ENCODE measurements at places on chromosomes 1 and 21.

DNA sequence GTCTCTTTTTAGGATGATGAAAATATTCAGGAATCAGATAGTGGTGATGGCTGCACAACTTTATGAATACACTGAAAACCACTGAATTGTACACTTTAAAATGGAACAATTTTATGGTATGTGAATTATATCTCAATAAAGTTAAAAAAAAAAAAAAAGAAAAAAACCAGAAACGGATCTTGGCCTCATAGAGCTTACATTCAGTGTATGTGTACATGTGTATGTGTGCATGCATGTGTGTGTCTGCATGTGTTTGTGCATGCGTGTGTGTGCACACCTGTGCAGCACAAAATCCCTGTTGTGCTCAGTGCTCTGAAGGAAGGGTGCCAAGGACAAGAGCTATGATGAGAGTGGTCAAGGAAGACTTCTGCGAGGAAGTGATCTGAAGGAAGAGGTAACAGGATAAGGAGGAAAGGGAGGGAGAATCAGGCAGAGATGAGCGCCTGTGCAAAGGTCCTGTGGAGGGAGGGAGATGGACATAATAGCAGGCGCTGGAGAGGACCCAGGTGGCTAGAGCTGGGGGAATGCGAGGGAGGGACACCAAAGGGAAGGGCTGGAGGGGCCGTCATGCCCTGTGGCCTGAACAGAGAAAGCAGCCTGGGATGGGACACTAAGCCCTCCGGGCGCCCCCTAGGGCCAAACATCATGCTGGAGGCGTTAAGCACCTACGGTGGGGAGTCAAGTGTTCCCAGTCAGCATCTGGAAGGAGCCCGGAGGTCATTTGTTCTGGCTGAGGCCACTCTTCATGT, 25.2 kb downstream of the NKAIN1 start:
- no peak for DNase-seq

DNA sequence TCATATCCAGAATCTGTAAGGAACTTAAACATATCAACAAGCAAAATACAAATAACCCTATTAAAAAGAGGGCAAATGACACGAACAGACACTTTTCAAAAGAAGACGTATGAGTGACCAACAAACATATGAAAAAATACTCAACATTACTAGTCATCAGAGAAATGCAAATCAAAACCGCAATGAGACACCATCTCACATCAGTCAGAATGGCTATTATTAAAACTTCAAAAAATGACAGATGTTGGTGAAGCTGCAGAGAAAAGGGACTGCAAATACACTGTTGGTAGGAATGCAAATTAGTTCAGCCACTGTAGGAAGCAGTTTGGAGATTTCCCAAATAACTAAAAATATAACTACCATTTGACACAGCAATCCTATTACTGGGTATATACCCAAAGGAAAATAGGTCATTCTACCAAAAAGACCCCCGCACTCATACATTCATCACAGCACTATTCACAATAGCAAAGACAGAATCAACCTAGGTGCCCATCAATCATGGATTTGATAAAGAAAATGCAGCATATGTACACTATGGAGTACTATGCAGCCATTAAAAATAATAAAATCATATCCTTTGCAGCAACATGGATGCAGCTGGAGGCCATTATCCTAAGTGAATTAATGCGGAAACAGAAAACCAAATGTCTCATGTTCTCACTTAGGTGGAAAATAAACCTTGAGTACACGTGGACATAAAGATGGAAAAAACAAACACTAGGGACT, 230.1 kb upstream of the RAB4A start:
- DNase-seq: no peak

GRCh38 chr1:85417017-85417416, 47.9 kb downstream of the DDAH1 start:
- DNase-seq: no peak

GRCh38 chr21:40531431-40532110, 315.4 kb downstream of the DSCAM start:
- DNase-seq: no peak

DNA sequence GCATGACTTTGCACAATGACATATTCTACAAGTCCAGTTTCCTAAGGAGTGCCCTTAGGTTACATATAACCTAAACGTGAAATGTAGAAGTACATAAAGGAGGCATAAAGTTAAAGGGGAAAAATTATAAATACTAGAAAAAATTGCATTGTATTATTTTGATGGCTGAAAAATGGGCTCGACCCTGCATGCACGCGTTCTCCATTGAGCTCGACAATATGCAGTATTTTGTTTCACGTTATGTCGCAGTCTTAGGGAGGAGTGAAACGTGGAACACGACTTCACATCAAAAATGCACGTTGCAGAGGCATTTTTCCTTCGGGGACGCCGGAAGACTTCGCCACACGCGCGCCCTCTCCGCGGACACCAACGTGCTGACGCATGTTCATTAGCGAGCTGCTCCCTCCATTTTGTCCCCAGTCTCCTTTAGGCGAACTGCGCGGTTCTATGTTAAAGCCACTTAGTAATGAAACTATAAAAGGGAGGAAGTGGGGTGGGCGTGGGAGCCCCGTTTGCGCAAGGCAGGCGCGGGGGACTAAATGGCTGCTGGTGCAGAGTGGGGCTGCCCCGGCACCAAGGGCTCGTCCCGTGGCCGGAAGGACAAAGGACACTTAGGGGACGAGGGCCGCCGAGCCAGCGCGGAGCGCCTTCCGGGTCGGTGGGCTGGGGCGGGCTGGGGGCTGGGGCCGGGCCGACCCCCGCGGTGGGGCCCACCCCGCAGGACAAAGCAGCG, 749 bp upstream of the COX20 start:
- DNase-seq: peak; percentile 92

Measured in left renal pelvis (tissue), 4 donors.